ENCODE measurements at places on chromosomes 5 and 9. TPM values are rescaled to one million over a fixed set of nuclear protein-coding genes. Genes with fewer than 3 reads are reported as not detected.

The ANGPTL2 gene
- polyA plus RNA-seq = 3.2 TPM

The PPP2R2B gene
- 0.15 TPM for polyA plus RNA-seq

The DAB2IP gene
- polyA plus RNA-seq = 2.3 TPM

The CORO2A gene
- 1.5 TPM for polyA plus RNA-seq

The MAML1 gene
- polyA plus RNA-seq = 2.2 TPM

The UBE2QL1 gene
- polyA plus RNA-seq = 0.14 TPM

- DNase-seq = no peak
Observed at GRCh38 chr5:75192264-75192663, 44.4 kb downstream of the ANKRD31 start.

DNA sequence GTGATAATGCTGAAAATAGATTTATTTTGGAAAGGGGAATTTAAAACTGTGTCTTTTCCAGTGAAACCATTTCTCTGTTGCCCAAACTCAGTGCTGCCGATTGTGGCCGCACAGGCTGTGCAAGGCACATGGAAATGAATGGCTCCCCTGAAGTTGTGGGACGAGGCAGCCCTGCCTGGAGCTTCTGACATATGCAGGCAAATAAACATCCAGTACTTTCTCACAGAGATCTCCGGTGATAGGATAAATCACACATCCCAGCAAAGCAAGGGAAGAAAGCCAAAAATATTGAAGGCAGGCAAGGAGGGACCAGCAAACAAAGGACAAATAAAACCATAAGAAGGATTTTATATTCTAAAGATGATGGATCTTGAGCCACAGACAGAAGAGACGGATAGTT, 464.5 kb downstream of the MTRR start:
- no peak for DNase-seq

DNA sequence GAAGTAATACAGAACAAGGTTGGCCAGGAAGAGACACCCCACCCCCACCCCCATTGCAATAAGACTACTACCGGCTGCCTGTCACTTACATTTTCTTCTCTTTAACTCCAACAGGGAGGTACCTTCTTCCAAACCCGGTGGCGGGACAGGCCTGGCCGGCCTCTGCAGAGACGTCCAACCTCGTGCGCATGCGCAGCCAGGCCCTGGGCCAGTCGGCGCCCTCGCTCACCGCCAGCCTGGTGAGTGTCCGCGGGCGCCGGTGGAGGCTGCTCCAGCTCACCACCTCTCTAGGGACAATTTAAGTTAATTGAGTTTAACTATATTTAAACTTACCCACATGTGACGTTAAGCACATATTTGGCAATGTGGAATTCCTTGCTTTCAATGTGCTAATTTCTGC, 192.4 kb downstream of the MAST4 start:
- DNase-seq = no peak

GRCh38 chr5:109242518-109242917, 167.3 kb downstream of the PJA2 start:
- no peak for DNase-seq

DNA sequence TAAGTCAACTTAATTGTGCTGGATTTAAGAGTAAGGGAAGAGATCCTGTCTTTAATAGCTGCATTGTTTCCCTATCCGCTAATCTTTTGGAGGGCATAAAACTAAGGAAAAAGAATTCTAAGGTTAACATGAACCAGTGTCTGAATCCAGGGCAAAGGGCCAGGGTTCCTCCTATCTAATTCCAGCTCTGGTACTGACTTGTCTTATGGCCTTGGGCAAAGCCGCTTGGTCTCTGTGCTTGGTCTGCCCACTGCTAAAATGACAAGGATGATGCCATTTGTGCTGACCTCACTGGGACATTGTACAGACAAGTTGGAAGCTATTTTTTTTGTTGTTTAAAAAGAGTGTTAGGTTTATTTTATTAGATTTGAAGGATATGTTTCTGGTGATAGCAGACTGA, 334.7 kb upstream of the PIK3R1 start:
- no peak for DNase-seq

DNA sequence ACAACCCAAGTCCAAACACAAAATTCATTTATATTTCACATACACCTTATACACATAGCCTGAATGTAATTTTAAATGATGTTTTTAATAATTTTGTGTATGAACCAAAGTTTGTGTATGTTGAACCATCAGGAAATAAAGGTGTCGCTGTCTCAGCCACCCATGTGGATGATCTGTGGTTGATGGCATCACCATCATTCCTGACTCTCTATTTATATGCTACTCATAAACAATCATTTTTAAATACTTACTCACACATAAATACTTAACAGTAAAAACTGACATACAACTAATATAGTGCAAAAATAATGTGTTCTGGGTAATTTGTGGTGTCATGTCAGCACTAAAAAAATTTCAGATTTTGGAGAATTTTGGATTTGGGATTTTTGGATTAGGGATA, 38.4 kb downstream of the SMC5 start:
- no peak for DNase-seq

GRCh38 chr5:59816654-59817300, 76.7 kb downstream of the PDE4D start:
- no peak for DNase-seq

DNA sequence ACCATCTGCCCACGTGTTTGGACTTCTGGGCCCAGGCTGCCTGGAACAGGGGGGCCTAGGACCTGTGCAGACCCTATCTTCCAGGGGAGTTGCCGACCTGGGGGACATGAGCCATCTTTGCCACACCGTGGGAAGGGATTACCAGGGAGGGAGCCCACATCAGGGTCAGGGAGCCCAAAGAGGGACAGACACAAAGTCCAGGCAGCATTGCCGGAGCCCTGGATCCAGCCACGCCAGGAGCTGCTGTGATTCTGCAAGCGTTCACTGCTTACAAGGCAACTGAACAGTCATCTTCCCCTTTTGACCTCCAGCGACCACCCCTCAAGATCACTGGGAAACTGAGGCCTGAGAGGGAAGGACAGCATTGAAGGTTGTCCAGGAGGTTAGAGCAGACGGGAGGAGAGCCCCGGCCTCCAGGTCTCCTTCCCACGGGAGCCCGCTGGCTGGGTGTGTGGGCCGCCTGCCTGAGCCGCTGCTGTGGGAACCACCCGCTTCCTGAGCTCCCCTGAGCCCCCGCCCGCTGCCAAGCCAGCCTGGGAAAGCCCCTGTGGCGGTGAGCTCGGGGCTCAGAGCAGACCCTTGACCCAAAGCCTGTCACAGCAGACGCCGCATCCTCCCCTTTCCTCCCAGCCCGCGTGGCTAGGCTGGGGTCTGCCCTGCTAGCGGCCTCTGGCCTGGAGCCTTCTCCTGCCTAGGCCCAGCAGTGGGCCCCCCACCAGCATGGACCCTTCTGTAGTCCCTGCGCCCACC, 17.1 kb upstream of the NOTCH1 start:
- DNase-seq = no peak

GRCh38 chr9:30075022-30075421, 2309.4 kb upstream of the ACO1 start:
- DNase-seq = no peak

- no peak for DNase-seq
Observed at GRCh38 chr9:12726795-12727194, 33.6 kb downstream of the TYRP1 start.

DNA sequence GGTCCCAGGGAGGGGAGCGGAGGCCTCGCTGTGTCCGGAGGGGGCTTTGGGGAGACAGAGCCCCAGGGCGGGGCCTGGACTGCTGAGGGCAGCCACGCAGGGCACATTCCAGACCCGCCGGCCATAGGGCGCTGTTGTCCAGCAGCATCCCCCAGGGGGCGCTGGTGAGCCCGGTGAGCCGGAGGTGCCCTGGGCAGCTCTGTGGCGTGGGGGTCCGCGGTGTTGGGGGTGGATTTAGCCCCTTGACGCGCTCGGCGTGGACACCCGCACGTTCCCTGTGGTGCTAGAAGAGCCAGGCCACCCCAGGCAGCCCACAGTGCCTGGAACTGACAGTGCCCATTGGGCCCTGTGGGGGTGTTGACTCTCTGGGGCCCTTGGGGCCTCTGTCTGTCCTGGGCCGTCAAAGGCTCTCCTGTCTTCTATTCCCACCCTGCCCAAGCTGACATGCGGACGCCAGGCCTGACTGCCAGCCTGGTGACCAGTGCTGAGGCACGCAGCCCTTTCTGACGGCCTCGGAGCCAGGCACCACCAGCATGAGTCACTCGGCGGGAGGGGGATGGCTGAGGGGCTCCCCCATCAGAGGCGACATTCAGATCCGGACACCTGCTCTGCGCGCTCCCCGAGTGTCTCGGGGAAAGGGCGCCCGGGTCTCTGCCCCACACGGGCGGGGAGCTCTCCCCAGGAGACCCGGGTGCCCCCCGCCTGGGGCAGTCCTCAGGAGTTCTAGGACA, 23.9 kb downstream of the TPPP start:
- DNase-seq = no peak

DNA sequence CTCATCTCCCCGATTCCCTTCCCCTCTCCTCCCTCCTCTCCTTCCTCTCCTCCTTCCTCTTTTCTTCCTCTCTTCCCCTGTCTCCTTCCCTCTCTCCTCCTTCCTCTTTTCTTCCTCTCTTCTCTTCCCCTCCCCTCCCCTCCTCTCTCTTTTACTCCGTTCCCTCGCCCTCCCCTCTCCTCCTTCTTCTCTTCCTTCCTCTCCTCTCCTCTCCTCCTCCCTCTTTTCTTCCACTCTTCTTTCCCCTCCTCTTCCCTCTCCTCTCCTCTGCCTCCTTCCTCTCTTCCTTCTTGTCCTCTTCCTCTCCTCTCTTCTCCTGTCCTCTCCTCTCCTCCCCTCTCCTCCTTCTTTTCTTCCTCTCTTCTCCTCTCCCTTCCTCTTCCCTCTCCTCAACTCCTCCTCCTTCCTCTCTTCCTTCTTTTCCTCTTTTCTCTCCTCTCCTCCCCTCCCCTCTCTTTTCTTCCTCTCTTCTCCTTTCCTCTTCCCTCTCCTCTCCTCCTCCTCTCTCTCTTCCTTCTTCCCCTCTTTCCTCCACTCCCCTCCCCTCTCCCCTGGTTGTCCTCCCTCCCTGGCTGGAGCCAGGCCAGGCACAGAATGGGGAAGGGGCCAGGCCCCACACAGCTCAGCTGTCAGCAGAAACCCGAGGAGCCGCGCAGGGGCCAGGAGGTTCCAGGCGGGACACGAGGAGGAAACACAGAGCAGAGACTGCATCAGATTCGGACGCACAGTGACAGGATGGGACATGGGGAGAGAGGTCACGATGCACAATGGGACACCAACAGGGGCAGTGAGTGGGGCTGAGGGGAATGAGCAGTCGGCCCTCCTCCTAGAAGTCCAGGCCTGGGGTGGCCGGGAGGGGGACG, 48.0 kb downstream of the CAMK2A start:
- no peak for DNase-seq

- DNase-seq = no peak
Observed at GRCh38 chr9:35666045-35666444, 1.1 kb upstream of the ARHGEF39 start.

GRCh38 chr9:136868644-136869043, 2.5 kb upstream of the EDF1 start:
- DNase-seq = no peak

DNA sequence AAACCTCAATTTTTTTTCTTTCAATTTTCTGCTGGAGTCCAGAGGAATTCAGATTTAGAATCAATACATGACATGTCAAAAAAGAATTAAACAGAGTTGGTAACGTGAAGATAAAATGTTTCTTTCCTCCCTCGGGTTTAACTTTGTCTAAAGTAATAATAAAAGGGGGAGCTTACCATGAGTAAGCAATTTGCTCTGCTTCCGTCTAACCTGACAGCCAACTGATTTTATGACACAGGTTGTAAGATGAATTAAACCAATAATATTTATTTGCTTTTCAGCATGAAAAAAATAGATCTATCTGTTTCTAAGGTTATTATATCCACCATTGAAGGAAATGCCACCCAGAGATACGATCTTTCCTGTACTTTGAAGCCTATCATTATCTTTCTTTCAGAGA, 352.6 kb downstream of the OSTF1 start:
- DNase-seq = no peak

DNA sequence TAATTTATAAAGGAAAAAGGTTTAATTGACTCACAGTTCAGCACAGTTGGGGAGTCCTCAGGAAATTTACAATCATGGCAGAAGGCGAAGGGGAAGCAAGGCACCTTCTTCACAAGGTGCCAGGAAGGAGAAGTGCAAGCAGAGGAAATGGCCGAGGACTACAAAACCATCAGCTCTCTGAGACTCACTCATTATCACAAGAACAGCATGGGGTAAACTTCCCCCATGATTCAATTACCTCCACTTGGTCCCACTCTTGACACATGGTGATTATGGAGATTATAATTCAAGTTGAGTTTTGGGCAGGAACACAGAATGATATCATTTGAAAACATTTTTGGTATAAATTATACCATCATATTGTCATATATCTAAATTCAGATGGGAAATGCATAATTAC, 934.7 kb downstream of the CDH12 start:
- no peak for DNase-seq

- DNase-seq = no peak
Observed at GRCh38 chr5:33049298-33049697, 338.2 kb downstream of the NPR3 start.

DNA sequence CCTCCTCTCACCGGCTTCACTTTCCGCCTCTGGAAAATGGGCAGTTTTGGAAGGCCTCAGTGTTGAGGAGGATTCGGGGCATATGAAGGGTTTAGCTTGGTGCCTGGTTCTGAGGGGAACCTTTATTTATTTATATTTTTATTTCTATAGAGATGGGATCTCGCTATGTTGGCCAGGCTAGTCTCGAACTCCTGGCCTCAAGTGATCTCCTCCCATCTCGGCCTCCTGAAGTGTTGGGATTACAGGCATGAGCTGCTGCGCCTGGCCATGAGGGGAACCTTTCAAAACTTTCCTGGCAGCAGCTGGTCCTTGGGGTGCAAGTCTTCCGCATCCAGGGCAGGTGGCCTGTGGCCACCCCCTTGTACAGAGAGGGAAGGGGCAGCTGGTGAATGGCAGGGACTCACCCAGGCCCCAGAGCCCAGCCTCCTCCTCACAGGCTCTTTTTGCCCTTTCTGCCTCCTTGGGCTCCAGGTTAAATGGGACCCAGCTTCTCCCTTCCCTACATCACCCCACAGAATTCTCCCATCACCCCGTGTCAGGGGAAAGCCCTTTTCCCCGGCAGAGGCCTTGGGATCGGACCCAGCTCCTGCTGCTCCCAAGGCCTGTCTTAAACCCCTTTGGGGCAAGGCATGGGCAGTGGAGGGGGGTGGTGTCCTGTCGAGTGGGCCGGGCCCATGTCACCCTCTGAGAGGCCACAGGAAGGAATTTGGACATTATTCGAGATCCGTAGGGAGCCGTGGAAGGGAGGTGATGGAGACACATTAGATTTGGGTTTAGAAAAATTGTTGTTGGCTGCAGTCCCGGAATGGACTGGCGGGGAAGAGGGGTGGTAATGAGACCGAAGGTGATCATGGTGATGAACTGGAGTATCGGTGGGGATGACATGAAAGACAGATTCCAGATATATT, 5.9 kb downstream of the NCS1 start:
- no peak for DNase-seq

- DNase-seq = no peak
Observed at GRCh38 chr9:69748304-69748703, 11.5 kb downstream of the PTAR1 start.

DNA sequence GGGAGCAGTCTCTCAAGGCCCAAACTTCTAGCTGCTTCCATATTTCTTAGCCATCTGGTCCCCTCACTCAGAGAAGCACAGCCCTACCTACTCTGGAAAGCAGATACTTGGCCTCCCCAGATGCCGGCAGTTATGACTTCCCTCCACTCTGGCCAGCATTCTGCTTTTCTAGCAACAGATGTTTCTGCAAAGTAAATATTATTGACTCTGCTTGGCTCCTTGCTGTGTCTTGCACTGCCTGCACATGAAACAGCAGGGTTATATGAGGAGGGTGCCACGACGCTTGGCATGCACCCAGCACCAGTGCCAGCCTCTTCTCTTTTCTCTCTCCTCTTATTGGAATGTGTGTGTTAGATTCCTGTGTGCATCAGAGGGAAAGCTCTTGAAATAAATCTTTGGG, 99.7 kb downstream of the ARHGAP26 start:
- DNase-seq = no peak

GRCh38 chr5:116454417-116454927, 120.2 kb downstream of the SEMA6A start:
- DNase-seq = no peak

Measured in liver (tissue), 10 donors.